ENCODE measurements at places on chromosomes 3 and 15.

DNA sequence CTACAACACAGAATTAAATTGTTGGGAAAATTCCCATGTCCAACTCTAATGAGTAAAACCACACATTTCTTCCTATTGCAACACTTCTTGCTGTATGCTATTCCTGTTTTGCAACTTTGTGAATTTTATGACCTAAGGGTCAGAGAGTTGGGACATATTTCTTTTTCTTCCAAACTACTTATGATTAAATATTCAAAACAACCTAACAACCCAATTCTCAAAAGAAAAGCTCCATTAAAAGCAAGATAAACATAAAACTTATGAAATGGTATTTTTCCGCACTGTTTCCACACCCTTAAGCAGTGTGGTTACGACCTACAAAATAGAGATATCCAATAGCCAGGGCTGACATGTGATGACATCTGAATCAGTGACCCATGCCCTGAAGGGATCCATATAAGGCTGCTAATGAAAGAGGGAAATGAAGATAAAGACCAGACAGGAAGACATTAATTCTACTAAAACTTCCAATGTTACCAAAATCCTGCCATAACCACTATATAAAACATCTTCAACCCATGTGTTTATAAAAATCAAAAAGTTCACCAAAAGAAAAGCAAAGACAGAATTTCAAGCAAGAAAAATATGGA is 45.6 kb downstream of the DMXL2 start:
- peak; percentile 47 for DNase-seq

GRCh38 chr3:186882881-186883685 is 40.6 kb downstream of the ADIPOQ start:
- no peak for DNase-seq

DNA sequence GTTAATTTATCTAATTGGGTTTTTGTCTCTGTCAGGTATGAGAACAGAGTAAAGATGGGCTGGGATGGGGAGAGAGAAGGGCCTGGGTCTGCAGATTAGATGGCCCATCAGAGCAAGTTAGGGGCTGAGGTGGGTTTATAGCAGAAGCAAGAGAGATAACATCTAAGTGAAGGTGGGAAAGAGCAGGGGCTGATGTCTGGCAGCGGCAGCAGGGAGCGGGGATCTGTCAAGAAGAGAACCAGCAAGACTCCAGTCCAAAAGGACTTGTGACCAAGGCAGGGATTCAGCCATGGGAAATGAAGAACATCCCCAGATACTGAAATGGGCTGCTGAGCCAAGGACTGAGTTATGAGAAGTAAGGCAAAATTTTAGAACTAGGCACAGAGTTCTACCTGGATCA is 320.6 kb upstream of the TBL1XR1 start:
- no peak for DNase-seq

GRCh38 chr15:84749111-84749991 is 959 bp downstream of the ZNF592 start:
- peak; percentile 52 for DNase-seq

DNA sequence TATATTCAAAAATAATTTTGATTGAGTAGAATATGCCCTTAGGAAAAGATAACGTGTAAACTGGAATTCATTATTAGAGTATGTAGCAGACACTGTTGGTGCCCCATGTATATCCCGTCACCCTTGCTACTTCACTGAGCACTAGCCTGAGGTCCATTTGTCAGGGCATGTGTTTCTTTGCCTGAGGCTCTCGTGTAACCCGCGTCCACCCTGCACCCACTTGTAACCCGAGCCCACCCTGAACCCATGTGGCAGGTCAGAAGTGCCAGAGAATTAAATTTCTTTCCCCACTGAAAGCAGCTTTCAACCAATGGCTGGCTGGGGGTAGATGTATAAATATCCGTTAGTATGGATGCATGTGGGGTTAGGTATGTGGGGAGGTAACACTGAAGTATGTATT is 474.2 kb upstream of the ZNF385D start:
- DNase-seq, result no peak

GRCh38 chr15:41511899-41512369 is 1.7 kb downstream of the LTK start:
- DNase-seq, result no peak

DNA sequence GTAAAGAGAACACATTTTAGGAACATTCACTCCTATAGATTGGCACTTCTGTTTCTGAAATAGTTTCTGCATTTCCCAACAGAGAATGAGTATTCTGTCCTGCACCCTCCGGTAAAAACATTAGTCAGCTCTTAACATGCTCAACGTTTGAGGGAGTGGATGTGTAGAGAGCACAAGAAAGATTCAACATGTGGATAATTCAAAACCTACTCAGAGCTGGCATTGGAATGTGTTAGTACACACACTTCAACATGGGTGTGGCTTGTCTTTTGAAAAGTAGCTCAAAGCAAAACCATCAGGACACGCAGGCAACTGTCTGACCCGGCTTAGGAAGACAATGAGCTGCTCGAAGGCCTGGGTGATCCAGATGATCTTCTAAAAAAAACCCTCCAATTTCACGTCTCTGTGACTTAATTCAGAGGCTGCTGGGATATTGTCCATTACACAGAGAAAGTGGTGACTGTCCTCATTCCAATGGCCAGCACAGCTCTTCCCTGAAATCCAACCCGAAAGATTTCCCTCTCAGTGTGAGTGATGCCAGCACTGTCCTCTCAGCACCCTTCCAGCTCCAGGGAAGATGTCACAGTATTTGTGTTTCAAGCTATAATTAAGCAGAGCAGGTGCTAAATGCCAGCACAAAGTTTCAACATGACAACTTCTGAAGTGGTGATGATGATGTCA is 18.1 kb downstream of the FBN1 start:
- no peak for DNase-seq

- DNase-seq, result no peak
Observed at GRCh38 chr3:59321881-59322540, 272.2 kb upstream of the CFAP20DC start.

- DNase-seq, result no peak
Observed at GRCh38 chr3:58994746-58995330, 55.0 kb downstream of the CFAP20DC start.

DNA sequence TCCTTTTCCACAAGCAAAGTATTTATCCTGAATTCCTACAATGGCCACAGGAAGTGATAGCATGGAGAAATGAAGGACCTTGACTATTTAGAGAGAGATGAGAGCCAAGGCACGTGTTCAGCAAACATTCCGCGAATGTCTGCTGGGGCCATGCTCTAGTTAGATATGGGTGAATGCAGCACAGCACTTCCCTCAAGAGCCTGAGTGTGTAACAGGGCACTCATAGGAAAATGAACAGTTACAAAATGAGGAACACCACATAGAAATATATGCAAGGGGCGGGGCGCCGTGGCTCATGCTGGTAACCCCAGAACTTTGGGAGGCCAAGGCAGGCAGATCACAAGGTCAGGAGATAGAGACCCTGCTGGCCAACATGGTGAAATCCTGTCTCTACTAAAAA is 406.9 kb downstream of the NR2F2 start:
- no peak for DNase-seq

DNA sequence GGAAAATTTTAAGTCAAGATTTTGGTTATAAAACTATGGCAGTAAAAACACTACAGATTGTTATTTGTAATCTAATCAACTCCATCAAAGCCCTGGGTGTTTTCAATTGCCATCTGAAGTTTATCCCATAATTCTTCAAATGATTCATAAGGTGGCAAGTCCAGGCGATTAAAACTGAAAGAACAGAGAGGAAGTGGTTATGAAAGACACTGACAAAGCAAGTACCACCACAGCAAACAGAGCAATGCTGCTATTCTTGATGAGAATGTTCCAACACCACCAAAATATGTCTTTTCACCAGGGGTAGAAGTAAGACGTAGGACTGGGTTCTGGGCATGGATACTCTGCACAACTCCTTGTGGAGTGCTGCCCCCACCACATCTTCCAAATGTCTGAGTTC is 86.9 kb upstream of the PRTG start:
- DNase-seq, result no peak

DNA sequence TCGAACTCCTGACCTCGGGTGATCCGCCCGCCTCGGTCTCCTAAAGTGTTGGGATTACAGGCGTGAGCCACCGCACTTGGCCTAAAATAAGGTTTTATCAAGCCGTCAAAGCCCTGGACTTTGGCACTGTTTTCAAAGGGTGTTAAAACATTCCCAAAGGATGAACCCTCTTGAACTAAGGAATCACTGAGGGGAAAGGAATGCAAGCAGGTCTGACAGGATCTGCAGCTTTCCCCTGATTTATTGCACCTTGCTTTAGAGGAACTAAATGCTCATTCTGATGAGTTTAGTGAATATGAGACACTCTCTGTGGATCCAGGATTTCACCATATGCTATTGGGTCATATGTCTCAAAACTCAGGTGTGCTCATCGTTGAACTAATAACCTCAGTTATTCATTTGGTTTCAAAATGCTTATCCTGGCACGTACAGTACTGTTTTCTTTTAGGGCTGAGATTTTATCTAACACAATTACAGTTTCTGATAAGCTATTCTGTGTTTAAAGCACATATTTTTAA is 63.0 kb upstream of the TSC22D2 start:
- DNase-seq, result no peak

DNA sequence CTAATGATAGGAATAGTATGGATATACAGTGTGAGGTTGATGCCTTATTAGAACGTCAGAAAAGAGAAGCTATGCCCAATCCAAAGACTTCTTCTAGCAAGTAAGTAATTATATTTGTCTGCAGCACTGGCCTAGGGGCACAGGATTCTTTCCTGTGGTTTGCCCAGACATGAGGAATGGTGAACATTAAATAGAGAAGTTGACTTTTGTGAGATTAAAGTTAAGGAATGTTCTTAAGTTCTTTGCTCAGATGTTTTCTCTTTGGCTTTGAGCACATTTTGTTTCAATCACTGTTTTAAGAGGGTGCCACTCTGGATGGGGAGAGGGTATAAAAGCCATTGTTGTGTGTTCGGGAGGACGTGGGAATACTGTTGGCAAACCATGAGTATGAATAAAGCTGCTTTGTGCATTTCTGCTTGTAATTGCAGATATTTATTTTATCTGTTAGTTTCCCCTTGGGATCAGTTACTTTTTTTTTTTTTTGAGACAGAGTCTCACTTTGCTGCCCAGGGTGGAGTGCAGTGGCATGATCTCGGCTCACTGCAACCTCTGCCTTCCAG is 8.3 kb downstream of the KIF23 start:
- no peak for DNase-seq

- no peak for DNase-seq
Observed at GRCh38 chr3:58013973-58014649, 5.9 kb downstream of the FLNB start.

- DNase-seq, result no peak
Observed at GRCh38 chr15:61128896-61129295, 100.2 kb downstream of the RORA start.

Measured in CD4-positive, alpha-beta T cell treated with Interleukin-15 for 1 hour (primary cell).